ENCODE measurements at places on chromosomes 3 and 15.

DNA sequence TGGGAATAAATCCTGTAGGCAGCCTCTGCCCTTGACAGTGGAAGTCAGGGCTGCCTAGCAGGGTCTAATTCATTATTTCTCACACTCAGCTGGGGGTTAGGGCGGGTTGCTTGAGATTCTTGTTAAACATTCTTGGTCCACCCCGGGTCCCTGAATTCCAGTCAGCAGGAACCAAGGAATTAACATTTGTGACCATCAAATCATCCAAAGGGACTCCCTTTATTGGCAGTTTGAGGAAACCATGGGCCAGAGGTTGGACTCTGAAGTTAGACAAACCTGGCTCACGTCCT is 122.8 kb downstream of the EEFSEC start:
- no peak for DNase-seq

DNA sequence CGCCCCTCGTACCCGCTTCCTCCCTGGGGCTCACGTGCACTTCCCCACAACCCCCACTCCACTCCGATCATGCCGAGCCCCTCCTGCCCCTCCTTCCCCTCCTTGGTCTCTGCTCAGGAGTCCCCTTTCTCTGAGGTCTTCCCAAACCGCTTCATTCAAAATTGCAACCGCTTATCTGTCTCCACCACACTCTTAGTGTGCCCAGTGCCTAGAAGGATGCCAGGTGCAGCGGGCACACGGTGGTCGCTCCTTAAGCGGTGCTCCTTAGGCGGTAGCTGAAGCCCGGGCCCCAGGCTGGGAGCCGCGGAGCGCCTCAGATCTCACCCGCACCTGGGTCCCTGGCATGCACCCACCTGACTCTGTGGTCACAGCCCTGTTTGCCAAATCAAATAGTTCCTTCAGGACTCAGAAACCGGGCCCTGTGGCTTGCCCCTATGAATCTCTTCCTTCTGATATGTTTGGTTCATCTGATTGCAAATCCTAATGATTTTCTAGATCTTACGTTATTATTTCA is 524.5 kb downstream of the OCA2 start:
- no peak for DNase-seq

- no peak for DNase-seq
Observed at GRCh38 chr15:28929200-28929599, 43.4 kb downstream of the APBA2 start.

GRCh38 chr15:73749533-73749932 is 3.6 kb downstream of the INSYN1 start:
- no peak for DNase-seq

DNA sequence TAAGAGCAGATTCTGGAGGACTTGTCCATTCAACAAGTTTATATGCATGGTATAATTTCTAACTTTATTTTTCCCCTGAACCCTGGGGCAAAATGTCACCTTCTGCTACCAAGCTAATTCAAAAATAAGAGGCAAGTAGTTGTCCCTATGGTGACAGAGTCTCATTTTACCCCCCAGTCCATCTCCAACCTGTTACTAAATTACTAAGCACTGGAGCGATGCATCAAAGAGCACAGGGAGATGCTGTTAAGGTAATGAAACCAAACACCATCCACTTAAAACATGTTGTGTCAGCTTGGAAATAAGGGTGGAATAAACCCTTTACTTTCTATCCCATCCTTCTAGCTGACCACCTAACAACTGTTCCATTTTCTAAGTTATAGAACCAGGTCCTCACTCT is 417.4 kb upstream of the ATP11B start:
- DNase-seq = no peak
